ENCODE measurements at places on chromosomes 7 and 10.

DNA sequence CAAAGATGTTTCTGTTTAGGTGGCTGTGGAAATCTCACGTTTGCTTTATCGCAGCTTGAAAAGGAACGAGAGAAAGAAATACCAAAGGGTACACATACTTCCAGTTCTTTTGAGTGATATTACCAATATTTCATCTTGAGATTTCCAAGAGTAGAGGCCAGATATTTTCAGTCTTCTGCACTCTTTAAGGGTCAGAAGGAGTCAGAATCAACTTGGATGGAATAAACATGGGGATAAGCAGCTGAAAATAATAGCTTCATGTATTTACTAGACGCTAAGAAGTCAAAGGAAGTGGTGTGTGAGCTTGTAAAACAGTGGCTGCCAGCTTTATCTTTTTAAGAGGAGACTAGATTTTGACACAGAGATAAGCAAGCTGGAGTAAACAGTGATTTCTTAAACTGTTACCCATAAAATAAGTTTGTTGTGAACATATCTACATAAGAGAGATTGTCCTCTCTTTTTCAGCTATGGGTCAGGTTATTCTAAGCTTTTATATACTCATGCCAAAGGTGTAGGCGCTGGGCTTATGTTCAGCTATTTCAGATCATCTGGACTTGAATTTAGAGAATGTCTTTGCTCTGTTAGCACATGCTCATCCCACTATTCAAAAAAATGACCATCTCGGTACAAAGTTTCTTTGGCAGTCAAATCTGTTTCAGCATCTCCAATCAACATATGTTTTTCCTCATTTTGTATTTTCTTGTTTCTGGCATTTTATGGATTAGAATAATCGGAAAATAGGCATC, 170.8 kb upstream of the TCF7L2 start:
- no peak for DNase-seq

DNA sequence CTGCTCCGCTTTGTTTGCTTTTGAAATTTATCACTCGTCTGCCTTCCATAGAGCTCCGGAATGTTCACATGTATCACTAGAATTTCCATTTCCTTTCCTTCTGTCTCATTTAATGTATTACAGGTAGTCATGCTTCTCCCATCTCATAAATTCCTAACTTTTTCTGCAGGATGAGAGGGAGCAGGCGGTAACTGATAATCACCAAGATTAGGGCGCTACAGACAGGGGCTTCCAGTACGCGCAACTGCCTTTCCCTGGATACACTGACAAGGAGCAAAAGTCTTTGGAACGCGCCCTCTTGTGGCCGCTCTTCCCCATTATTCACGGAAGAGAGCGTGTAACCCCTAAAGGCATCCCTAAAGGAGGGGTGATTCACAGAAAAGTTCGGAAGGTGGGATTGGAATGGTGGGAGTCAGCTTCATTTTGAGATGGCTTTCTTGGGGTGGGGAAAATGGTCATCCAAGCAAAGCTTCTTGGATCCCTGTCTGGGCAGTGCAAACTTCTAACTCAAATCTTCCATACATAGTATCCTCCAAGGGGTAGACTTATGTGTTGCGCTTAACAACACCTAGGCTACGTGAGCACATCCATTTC, 6.5 kb downstream of the INHBA start:
- no peak for DNase-seq

DNA sequence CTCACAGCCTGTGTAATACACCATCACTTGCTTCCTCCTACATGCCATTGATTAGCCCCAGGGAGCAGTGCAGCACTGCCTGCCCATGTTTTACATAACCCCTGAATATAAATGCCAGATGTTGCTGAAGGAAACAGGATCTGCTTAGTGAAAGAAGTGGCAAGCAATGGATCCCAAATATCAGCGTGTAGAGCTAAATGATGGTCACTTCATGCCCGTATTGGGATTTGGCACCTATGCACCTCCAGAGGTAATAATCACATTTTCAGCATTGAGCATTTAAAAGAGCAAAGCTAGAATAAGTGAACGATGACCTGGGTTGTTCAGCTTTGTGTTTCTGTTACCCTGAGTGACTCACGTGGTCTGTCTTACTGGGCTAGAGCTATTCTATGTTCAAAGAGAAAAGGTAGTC, at the start of gene AKR1C4:
TSS of gene AKR1C4 (plus strand) at position 136 of the 412 bp plus-strand sequence. CDS start at position 167, 31 bp downstream.
- DNase-seq = no peak

DNA sequence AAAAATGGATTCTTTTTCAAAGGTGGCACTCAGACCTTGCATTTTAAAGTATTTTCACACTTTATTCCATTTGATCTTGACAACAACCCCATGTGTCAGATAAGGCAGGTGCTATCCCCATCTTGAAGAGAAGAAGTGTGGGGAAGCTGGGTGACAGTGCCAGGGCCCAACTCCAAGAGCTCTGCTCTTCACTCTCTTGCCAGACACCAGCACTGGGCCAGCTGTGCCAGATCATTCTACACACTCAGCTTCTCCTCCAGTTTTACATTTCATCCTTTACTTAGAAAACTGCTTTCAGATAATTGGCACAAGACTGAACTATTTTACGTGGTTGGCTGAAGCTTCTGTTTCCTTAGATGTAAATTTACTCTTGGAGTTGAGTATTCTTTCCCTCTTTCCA, 64.4 kb downstream of the ENO4 start:
- DNase-seq = no peak

DNA sequence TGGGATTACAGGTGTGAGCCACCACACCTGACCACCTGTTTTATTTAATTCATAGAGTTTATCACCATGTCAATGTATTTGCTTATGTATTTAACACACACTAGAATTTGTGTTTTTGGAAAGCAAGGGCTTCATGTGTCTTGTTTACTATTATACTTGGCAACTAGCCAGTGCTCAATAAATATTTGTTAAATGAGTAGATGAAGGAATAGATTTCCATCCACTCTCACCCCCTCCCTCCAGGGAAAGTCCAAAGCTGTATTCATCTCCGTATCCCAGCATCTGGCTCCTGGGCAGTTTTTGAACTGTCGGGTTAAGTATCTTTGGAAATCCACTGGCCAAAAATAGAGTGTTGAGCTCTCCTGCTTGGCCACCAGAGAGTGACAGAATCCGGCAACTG, 4.6 kb upstream of the RADIL start:
- DNase-seq = no peak
